Thymus (tissue), 14 donors: ENCODE measurements at places on chromosomes 4 and X. TPM values are rescaled to one million over a fixed set of nuclear protein-coding genes. Genes with fewer than 3 reads are reported as not detected.
A peak's percentile ranks its signal among the peaks of the same experiment; 100 is the strongest.

- H3K27ac ChIP-seq: no peak overlapping the region
- H3K4me1 ChIP-seq: no peaks in the 10 kb centered on the region
- H3K36me3 ChIP-seq: no peaks in the 10 kb centered on the region
- H3K4me3 ChIP-seq: no peak overlapping the region
- no peak for DNase-seq
Observed at GRCh38 chr4:143424276-143424675, 87.6 kb downstream of the GAB1 start.

DNA sequence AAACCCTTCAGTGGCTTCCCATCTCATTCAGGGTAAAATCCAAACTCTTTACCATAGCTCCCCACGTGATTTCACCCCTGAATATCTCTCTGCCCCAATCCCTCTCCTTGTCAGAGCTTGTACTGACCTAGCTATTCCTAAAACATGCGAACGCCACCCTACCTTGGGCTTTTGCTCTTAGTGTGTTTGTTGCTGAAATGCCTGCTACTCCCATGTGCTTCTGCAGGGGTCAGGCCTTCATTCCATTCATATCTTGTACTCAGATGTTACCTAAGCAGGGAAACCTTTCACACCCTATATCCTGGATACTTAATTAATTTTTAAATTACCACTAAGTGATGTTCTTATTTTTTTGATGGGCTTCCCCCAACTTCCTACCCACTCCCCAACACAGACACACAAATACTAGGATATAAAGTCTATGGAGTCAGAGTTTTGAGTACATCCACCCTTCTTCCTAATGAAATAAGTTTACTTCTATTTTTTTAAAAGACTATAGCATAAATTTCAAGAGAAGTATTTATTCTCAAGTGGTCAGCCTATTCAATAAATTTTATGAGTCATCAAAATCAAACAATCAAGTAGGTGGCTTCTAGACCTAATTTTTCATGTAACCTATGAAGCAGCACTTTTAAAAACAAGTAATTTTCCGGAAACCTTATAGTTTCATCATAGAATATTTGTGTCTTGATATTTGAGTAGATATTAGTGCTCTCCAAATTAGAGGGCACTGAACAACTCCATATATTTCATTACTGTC is 189.4 kb downstream of the RAPGEF2 start:
- H3K36me3 ChIP-seq: no peaks in the 10 kb centered on the region
- no peaks in the 10 kb centered on the region for H3K27me3 ChIP-seq
- H3K4me3 ChIP-seq: no peak overlapping the region
- no peak overlapping the region for H3K27ac ChIP-seq

- H3K27me3 ChIP-seq: no peaks in the 10 kb centered on the region
- no peak overlapping the region for H3K27ac ChIP-seq
- no peak overlapping the region for H3K4me3 ChIP-seq
- no peak for DNase-seq
Observed at GRCh38 chr4:77078401-77078800, 2.6 kb upstream of the CCNI start.

DNA sequence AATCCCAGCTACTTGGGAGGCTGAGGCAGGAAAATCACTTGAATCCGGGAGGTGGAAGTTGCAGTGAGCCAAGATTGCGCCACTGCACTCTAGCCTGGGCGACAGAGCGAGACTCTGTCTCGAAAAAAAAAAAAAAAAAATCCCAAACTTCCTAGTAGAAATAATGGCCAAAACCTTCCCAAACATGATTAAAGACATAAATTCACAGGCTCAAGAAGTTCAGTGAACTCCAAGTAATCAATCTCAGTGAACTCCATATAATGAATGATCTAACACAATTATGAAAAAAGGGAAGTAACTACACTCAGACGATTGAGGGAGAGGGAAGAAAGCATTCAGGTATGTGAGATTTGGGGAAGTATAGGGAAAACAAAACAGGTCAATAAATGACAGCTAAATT is 6.5 kb downstream of the FUNDC1 start:
- H3K27ac ChIP-seq: no peak overlapping the region
- no peak overlapping the region for H3K4me3 ChIP-seq
- H3K36me3 ChIP-seq: peaks cover 8% of the 10 kb centered on the region
- H3K27me3 ChIP-seq: no peaks in the 10 kb centered on the region
- no peaks in the 10 kb centered on the region for H3K4me1 ChIP-seq

DNA sequence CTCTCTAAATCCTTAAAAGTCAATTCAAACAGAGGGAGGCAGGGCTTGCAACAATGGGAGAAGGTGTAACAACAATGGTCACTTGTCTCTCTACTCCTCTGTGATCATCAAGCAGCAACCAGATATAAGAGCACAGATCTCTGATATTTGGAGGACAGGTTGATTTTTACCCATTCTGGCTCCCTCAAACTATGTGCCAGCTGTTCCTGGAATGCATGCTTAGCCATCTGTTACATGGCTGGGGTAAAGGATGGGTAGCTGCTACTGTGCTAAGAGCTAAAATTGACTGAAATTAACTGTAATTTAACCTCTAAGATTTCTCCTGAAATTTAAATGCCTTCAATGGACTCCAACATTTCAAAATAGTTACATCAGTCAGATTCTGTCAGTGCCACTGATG is 1459.9 kb downstream of the PCDH7 start:
- H3K4me3 ChIP-seq: no peak overlapping the region
- DNase-seq: no peak
- H3K27me3 ChIP-seq: no peaks in the 10 kb centered on the region
- no peaks in the 10 kb centered on the region for H3K4me1 ChIP-seq

GRCh38 chr4:144658903-144659302 is 12.9 kb downstream of the HHIP start:
- peaks cover 35% of the 10 kb centered on the region for H3K4me1 ChIP-seq
- H3K4me3 ChIP-seq: peak overlapping the region; percentile 35
- no peak overlapping the region for H3K27ac ChIP-seq
- no peaks in the 10 kb centered on the region for H3K27me3 ChIP-seq
- no peaks in the 10 kb centered on the region for H3K36me3 ChIP-seq

- no peak for DNase-seq
- H3K4me1 ChIP-seq: no peaks in the 10 kb centered on the region
- no peak overlapping the region for H3K27ac ChIP-seq
- no peaks in the 10 kb centered on the region for H3K27me3 ChIP-seq
- H3K36me3 ChIP-seq: no peaks in the 10 kb centered on the region
Observed at GRCh38 chrX:49103637-49104036, 19.9 kb downstream of the GPKOW start.

GRCh38 chrX:43677993-43678392 is 21.9 kb downstream of the MAOA start:
- H3K4me3 ChIP-seq: no peak overlapping the region
- H3K27me3 ChIP-seq: no peaks in the 10 kb centered on the region
- H3K36me3 ChIP-seq: no peaks in the 10 kb centered on the region
- H3K27ac ChIP-seq: no peak overlapping the region
- no peak for DNase-seq

DNA sequence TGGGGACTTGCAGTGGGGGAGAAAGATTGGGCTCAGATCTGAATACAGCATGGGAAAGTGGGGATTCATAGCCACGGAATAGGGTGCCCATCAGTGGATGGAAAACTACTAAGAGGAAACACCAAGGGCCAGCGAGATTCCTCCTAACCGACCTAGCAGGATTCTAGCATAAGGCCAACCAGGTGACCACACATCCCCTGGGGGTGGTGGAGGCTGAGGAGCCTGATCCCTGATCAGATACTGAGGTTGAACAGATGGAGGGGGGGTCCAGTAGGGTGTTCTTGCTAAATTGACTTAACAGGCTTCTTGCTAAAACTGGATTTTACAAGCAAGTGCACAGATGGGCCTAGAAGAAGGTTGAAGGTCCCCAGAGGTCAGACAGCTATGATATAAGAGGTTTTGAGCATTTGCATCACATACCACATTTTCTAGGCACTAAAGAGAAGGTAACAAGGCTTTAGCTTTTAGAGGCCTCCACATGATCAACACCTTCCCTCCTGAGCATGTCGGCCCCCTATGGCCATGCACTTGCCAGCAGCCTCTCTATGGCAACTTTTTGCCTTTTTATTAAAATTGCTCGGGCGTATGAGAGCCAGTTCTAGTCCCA is 69.1 kb upstream of the PUDP start:
- no peaks in the 10 kb centered on the region for H3K27me3 ChIP-seq
- no peak for DNase-seq
- no peaks in the 10 kb centered on the region for H3K36me3 ChIP-seq
- H3K27ac ChIP-seq: no peak overlapping the region

DNA sequence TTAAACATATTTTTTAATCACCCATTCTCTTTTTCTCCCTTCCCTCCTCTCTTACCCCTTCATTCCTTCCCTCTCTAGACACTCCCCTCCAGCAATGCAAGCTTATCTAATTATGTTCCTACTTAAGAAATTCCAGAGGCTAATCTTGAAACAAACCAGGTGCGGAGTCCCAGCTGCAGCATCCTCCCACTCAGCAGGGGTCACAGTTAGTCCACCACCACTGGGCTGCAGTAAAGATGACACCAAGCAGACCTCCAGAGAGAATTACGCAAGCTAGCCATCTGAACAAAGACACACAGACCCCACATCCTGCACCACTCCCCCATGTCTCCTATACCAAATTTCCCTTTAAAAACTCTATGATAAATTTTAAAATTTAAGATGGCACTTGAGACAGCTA is 13.9 kb upstream of the SEC24B start:
- no peaks in the 10 kb centered on the region for H3K36me3 ChIP-seq
- H3K27me3 ChIP-seq: no peaks in the 10 kb centered on the region
- H3K27ac ChIP-seq: no peak overlapping the region
- no peak overlapping the region for H3K4me3 ChIP-seq

DNA sequence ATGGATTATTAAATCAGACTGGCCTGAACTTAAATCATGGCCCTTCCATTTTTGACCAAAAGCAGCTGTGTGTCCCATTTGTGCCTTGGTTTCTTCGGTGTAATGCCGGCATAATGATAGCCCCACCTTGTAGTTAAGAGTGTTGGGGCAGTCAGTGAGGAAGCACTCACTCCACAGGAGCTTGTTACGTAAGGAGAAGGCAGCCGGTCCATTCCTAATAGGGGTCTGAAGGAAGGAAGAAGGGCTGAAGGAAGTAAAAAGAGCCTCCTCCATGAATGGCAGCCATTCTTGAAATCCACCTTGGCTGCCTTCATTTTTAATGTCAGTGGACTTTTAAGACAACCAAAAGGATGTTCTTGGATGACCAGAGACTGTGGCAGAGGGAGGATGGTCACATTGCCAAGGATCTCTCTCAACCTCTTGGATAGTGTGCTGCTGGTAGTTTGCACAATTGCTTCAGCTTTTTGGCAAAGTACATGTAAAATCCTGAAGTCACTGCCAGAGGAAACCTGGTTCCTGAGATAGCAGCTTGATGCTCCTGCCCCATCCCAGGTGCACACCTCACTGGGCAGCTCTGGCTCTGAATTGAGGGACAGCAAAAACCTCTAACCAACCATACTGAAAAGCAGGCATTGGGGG is 113.5 kb downstream of the PTTG2 start:
- peaks cover 20% of the 10 kb centered on the region for H3K36me3 ChIP-seq
- H3K27me3 ChIP-seq: no peaks in the 10 kb centered on the region
- no peak for DNase-seq
- H3K4me1 ChIP-seq: peaks cover 13% of the 10 kb centered on the region

Gene MND1
- total RNA-seq: 32.7 TPM

Gene HSD17B13
- total RNA-seq: 0.14 TPM

Gene SSX2
- total RNA-seq: not detected

Gene DAPP1
- total RNA-seq: 24.4 TPM
